Right hindlimb (tissue), 1 donor: ENCODE measurements at places on chromosomes 11 and 22.

- no peak for DNase-seq
Measured at GRCh38 chr11:35859301-35859700, 84.6 kb upstream of the LDLRAD3 start.

GRCh38 chr11:130865774-130866114 lies 50.5 kb downstream of the SNX19 start:
- DNase-seq: no peak

GRCh38 chr11:72080326-72081183 lies at the start of the genes LRRC51 and NUMA1:
Gene LRRC51 (plus strand): TSS chr11:72080850. CDS start chr11:72089084, 8,234 bp downstream.
Gene NUMA1 (minus strand): TSS chr11:72080542. CDS start chr11:72035943, 44,599 bp downstream.
- peak; percentile 100 for DNase-seq

- DNase-seq: no peak
Measured at GRCh38 chr22:46639843-46640242, 19.7 kb downstream of the GRAMD4 start.

- DNase-seq: peak; percentile 43
Measured at GRCh38 chr11:65416841-65417701, 5.5 kb upstream of the NEAT1 start.

- DNase-seq: peak; percentile 49
Measured at GRCh38 chr22:22928666-22929380, 41.2 kb downstream of the IGLL5 start.

DNA sequence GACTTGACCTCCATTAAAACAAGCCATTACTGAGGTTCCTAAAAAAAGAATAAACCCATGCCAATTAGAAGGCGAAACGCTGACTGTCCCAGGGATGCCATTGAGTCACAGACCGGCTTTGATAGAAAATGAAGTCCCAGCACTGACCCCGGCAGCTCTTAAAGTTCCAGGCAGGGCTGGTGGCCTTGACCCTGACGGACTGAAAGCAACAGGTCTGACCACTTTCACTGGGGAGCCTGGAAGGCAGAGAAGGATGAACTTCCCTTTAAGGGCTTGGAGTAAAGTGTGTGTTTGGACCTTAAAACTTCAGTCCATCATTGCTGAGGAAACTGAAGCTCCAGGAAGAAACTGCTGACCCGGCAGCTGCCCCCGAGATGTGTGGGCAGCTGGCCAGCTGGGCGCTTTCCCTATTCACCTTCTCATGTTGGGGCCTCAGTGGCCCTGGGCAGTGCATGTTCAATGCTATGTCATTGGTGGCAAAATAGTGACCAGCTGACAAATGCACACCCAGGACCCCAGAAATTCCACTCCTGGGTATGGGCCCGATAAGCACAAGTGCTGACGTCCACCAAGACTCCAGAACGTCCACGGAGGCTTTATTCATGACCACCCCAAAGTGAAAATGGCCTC lies 18.9 kb upstream of the EFCAB6 start:
- DNase-seq: no peak

DNA sequence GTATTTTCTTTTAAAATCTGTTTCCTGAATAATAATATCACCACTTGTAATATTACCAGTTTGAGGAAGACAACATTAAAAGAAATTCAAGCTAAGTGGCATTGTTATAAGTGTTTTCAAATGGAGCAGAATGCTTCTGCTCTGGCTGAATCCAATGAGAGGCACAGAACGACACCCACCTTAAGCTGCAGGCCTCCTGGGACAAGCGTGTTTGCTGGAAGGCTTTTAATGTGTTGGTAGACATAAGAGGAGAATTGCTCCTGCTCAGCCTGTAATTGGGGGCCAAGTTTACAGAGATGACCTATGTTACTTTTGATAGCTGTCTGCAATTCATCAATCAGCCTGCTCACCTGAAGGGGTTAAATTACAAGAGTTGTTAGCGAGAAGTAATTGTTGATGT lies 242.2 kb downstream of the DCDC1 start:
- no peak for DNase-seq

DNA sequence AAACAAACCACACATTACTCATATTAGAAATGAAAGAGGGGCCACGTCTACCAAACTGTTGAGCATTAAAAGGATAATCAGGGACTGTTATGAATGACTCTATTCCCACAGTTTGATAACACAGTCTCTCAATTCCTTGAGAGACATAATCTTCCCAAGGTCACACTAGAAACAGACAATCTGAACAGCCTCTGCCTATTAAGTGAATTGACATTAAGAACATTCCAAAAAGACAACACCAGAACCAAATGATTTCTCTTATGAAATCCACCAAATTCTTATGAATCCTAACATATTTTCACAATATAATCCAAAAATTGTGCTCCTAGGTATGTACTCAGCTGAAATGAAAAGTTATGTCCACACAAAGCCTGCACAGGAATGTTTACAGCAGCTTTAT lies 4.6 kb downstream of the RFPL1 start:
- DNase-seq: no peak

- no peak for DNase-seq
Measured at GRCh38 chr22:29877620-29878019, 5.4 kb upstream of the MTMR3 start.

DNA sequence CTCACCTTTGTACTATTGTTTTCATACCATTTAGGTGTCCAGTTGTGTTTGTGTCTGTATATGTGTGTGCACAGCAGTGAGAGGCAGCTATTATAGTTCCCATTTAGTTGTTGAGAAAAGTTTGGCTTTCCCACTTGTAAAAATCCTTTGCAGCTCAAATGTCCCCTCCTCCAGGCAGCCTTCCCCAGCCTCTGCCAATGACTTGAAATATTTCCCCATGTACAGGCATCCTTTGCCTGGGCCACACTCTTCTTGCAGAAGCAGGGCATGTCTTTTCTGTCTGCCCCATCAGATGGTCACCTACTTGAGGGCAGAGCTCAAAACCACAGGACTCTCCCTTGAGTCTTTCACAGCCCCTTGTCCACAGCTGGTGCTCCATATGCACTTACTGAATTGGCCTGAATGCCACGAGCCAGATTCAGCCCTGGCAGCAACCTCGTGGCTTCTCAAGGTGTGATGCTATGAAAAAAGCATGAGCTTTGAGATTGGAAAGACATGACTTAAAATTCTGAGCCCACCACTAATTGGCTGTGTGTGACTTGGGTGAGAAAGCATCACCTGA lies 39.3 kb downstream of the MYEOV start:
- DNase-seq: no peak

DNA sequence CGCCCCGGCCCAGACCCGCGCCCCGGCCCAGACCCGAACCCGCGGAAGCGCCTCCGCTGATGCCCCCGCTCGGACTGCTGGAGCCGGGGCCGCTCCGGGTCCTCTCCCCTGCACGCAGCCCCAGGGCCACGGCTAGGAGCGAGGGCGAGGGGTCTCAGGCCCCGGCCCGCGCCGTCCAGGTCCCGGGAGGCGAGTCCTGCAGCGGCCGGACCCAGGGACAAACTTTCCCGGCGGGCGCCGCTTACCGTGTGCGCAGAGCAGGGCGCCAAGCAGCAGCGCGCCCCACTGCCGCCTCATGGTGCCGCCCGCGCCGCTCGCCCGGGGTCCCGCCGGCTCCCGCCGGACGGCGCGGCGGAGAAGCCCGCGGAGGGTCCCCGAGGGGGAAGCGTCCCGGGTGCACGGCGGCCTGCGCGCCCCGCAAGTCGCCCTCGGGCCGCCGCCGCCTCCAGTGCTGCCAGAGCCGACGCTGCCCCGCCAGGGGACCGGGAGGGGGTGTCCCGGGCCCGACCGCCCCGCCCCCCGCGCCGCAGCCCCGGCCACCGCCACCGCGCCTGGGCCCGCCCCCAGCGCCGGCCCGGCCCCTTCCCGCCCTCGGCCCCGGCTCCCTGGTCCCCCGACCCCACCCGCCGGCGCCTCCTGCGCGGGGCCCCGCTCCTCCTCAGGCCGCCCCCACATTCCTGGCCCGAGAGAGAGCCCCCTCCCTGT lies at the start of gene LRP4:
TSS of gene LRP4 (minus strand) at position 468 of the 705 bp plus-strand sequence. CDS start at position 297, 171 bp downstream.
- DNase-seq: peak; percentile 85

DNA sequence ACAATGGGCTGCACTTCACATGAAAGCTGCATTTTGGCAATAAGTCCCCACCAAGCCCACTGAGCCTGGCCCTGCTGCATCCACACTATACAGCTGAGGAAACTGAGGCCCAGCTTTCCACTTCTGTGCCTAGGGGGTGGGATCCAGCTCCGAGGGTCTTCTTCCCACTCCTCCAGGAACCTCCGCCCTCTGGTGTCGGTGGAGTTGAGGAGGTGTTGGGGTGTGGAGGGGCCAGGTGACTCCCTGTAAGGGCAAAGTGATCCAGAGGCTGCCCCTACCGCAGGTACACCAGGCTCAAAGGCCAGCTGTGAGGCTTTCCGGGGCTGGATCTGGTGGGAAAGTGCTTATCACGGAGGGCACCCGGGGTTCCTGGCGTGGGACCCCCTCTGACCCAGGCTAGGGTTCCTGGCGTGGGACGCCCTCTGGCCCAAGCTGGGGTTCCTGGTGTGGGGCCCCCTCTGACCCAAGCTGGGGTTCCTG lies 125.0 kb downstream of the KCNQ1 start:
- peak; percentile 16 for DNase-seq

GRCh38 chr11:126149759-126150625 lies 61.5 kb downstream of the RPUSD4 start:
- peak; percentile 55 for DNase-seq

DNA sequence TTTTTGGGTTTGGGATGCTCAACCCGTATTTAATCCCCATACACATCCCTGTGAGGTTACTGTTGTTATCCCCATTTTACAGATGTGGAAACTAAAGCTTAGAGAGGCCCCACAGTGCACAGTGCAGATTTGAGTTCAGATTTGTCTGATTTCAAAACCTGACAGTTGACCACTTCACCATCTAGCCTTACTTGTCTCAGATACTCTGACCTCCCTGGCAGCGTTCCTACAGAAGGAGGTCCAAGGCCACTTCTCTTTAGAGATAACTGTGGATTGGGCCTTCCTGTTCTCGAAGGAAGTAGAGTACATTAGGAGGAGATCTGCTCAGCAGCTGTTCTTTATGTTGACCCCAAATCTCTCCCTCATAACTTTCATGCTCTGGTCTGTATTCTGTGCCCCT lies 46.7 kb upstream of the CTTN start:
- DNase-seq: no peak
